ENCODE measurements at places on chromosomes 2 and 18.

- no peak for DNase-seq
These were observed 22.5 kb downstream of the CYRIA start for GRCh38 chr2:16643099-16643498.

GRCh38 chr2:224178056-224178455, 139.0 kb upstream of the SERPINE2 start:
- DNase-seq: no peak

DNA sequence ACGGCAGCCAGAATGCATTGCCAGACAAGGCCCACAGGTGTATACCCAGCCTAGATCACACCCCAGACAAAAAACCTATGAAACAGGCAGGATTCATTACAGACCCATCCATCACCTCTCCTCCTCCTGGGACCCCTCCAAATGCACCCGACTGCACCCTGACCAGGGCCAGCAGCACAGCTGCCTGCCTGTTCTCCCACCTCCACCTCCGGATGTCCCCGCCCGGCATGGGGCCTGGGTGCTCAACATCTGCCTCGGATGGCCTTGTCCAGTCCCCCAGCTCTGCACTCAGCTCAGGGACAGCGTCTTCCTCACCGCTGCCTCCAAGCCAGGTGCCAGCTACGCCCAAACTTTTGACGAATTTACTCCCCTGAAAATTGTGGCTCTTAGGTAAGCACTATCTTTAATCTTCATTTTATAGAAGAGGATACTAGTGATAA, 91.1 kb downstream of the TPO start:
- no peak for DNase-seq

- no peak for DNase-seq
These were observed 213.7 kb upstream of the ARL4C start for GRCh38 chr2:234710587-234710986.

GRCh38 chr2:134208825-134209224, 45.0 kb upstream of the MGAT5 start:
- no peak for DNase-seq

DNA sequence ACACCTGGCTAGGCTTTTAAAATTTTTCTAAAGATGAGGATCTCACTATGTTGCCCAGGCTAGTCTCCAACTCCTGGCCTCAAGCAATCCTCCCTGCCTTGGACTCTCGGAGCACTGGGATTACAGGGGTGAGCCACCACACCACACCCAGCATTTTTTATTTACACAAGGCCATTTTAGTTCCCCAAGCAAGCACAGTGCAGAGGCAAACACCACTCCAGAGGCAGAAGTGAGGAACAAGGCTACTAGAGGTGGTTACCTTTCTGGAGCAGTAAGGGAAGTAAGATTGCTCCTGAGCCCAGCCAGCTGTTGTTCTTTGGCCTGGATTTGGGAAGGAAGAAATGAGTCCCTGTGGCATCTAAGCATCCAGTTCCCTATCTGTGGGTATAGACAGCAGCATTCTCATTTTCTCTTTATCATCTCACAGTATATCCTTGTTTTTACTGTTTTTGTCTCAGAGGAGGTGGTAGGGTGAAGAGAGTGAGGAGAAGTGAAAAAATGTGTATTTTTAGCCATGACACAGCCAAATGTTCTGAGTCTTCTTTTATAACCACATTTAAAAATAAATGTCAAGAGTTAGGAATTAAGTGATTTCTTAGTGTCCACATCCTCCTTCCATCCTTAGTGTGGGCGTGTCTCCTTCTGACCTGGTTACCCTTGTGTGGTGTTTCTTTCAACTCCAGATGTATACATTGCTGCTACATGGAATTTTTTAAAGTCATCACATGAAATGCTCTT, 10.5 kb upstream of the TTC39C start:
- DNase-seq: no peak

GRCh38 chr18:9739516-9739915, 31.4 kb downstream of the RAB31 start:
- DNase-seq: no peak

DNA sequence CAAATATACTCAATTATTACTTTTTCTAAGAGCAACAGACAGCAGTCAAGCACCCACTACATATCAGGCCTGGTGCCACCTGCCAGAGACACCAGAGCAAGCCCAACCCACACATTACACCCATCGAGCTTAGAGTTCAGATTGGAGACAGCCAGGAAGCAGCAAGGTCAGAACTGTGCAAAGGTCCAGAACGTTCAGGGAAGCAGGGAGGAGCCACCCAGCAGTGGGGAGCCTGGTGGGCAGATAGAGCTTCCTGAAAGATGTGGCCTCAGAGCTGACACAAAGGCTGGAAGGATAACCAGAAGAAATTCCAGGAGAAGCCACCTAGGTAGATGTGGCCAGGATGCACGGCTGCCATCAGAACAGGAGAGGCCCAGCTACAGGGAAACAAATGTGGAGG, 440.5 kb upstream of the ID2 start:
- DNase-seq: no peak

DNA sequence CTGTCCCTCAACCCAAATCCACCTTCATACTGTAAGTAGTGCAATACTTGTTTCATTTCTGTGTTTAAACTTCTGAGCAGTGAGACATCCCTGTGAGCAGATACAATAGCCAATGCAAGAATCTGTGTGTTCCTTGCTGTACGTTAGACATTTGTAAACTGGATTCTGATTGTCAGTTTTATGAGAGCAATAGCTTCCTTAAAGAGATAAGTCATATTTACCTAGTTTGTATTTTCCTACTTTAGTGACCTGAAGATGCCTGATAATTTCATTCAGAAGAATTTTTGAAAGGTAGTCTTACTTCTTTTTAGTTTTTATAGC, 90.7 kb downstream of the DPP4 start:
- no peak for DNase-seq

- DNase-seq: no peak
These were observed 303.7 kb downstream of the PTGR3 start for GRCh38 chr18:74905247-74905646.

- no peak for DNase-seq
These were observed 53.4 kb downstream of the DNER start for GRCh38 chr2:229660951-229661350.

GRCh38 chr2:100104718-100105677, 37.4 kb downstream of the AFF3 start:
- no peak for DNase-seq

- no peak for DNase-seq
These were observed 442.2 kb upstream of the CELF4 start for GRCh38 chr18:38007676-38008330.

DNA sequence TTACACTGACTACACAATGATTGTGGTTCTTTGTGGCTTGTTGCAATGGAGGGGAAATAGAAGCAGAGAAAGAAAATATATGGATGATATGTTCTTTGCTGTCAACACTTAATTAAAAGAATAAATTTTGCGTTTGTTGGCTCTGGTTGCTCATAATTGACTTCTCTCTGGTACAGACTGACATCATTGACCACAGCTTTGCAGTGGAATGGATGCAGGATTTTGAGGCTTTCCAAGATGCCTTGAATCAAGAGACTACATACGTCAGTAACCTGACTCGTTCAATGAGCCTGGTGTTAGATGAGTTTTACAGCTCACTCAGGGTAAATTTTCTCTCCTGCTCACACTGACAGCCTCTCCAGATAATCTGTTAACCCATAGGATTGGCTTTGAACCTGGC, 9.9 kb downstream of the GPN1 start:
- no peak for DNase-seq

DNA sequence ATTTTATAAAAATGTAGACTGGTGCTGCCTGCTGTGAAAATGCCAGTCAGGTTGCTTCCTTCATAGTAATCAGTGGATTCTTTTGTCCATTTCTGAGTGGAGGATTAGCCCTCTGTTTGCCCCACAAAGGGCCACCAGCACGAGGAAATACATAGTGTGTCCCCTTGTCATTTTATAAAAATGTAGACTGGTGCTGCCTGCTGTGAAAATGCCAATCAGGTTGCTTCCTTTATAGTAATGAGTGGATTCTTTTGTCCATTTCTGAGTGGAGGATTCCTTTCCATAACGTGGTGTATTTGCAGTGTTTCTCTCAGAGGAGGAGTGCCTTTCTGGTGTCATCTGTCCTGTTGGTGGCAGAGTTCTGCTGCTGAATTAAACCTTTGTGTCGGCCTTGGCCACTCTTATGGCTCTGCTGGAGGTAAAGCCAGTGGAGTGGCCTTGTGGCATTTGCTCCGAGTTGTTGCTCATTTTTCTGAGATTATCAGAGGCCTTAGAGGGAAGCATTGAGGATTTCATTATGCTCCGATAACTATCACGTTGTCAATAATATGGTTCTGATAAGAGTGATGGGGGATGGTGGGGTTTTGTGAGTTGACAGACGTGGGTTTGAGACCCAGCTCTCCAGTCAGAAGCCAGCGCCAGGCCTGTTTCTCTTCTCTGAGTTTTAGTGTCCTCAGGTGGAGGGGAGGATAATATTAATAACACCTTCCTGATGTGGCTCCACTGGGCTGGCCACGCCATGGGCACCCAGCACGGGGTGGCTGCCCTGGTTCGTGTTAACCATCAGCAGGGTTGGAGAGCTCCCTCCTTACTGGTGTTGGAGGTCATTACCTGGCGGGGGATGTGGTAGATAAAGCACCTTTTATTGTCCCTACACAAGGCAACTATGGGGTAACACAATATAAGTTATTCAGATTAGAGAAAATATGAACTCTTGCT, 96.6 kb downstream of the NEDD4L start:
- no peak for DNase-seq

DNA sequence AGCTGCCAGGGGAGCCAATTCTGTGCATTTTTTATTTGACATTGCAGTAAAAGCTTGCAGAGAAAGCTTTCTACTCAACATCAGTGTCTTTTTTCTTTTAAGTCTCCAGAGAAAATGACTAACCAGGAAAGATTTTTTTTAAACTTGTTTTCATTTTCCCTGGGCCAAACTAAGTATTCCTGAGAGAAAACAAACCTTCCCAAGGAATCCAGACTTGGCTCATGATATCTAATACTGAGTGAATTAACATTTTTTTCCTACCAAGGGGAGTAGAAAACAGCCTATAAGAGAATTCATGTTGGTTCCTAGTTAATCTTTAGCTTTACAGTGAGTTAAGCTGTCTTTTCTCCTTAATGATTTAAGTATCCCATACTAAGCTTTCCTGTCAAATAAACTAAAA, 46.7 kb downstream of the DAPL1 start:
- DNase-seq: no peak

DNA sequence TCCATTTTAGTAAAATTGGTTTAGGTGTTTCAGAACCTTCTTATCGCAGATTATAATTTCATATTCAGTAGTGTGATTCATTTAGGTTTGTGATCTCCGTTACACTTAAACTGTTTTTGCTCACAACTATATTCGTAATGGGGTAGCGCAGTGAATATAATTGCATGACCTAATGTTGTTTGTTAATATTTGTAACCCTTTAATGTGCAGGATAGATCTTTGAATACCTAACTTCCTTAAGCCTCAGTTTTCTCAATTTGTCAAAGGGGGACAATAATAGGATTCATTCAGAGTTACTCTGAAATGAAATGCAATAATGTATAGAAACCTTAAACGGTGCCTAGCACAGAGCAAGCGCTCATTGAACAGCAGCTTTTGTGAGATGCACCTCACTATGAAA, 558 bp upstream of the ZDBF2 start:
- no peak for DNase-seq
